ENCODE measurements at places on chromosomes 5 and 9. TPM values are rescaled to one million over a fixed set of nuclear protein-coding genes. Genes with fewer than 3 reads are reported as not detected.

DNA sequence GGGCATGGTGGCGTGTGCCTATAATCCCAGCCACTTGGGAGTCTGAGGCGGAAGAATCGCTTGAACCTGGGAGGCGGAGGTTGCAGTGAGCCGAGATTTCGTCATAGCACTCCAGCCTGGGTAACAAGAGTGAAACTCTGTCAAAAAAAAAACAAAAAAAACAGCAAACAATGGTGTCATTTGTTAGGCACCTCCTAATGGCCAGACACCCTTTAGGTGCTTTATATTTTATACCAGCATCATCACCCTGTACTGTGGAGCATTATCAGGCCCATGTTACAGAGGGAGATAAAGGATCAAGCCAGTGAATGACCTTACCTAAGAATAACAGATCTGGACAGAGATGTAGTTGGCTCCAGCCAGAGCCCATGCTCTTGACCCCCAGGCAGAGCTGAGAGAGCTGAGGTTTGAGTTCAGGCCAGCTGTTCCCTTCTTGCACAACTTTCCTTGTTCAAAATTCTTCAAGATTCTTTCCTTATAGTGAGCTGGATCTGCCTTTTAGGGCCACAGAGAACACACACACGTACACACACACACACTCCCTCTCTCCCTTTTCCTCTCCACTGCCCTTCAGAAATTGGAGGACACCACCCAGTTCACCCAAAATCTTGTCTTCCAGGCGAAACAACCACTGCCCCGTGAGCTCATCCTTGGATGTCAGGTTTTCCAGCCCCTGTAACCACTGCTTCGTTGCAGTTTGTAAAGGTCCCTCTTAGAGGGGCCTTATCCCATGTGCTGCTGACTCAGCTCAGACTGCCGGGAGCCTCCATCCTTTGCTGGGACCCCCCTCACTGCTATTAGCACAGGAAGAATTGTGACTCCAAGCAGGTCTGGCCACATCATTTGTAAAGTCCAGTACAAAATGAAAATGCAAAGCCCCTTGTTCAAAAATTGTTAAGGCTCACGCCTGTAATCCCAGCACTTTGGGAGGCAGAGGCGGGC, 10.4 kb upstream of the PTGES start:
- DNase-seq, result no peak
- peak overlapping the region; percentile 83 for H3K27ac ChIP-seq
- peaks cover 19% of the 10 kb centered on the region for H3K4me1 ChIP-seq
- no peaks in the 10 kb centered on the region for H3K36me3 ChIP-seq

- no peak for DNase-seq
- H3K4me3 ChIP-seq, result no peak overlapping the region
- no peaks in the 10 kb centered on the region for H3K4me1 ChIP-seq
- no peaks in the 10 kb centered on the region for H3K27me3 ChIP-seq
- no peaks in the 10 kb centered on the region for H3K36me3 ChIP-seq
Measured at GRCh38 chr9:104775574-104775936, 11.6 kb downstream of the NIPSNAP3B start.

DNA sequence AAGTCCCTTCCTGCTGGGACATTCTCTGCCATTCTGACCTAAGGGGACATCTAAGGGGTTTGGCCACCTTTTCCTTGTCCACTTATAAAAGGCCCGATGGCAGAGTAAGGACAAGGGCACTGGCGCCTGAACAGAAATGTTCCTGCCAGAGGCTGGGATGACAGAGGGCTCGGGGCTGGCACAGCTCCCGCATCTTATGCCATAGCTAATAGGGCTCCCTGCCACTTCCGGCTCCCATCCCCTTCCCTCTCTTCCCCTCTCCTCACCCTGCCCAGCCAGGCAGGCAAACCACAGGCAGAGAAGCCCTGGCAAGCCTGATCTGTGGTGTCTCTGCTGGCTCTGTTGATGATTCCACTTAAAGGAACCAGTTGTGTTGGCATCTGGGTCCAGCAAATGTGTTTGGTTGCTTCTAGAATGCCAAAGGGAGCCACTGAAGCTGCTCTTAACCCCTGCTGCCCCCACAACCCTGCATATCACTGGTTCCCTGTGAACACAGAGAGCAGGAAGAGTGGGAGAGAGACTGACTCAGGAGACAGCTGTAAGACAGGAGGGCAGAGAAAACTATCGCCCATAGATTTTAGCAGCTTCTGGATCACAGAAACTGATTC, 18.4 kb upstream of the ADRA1B start:
- no peak overlapping the region for H3K4me3 ChIP-seq
- no peak overlapping the region for H3K27ac ChIP-seq
- H3K4me1 ChIP-seq, result peaks cover 4% of the 10 kb centered on the region

GRCh38 chr5:171920765-171921391, 85.6 kb downstream of the FBXW11 start:
- H3K36me3 ChIP-seq, result no peaks in the 10 kb centered on the region
- no peak for DNase-seq
- no peak overlapping the region for H3K27ac ChIP-seq

GRCh38 chr9:36441966-36442365, 41.9 kb upstream of the RNF38 start:
- no peaks in the 10 kb centered on the region for H3K4me1 ChIP-seq
- no peak overlapping the region for H3K4me3 ChIP-seq
- no peaks in the 10 kb centered on the region for H3K36me3 ChIP-seq
- no peaks in the 10 kb centered on the region for H3K27me3 ChIP-seq

- no peak for DNase-seq
- peaks cover 7% of the 10 kb centered on the region for H3K4me1 ChIP-seq
- peak overlapping the region; percentile 73 for H3K27ac ChIP-seq
- peak overlapping the region; percentile 92 for H3K4me3 ChIP-seq
- H3K36me3 ChIP-seq, result no peaks in the 10 kb centered on the region
Measured at GRCh38 chr9:125262294-125262991, 817 bp downstream of the GAPVD1 start.

- no peaks in the 10 kb centered on the region for H3K36me3 ChIP-seq
- DNase-seq, result peak; percentile 66
- no peaks in the 10 kb centered on the region for H3K27me3 ChIP-seq
- H3K27ac ChIP-seq, result no peak overlapping the region
- H3K4me3 ChIP-seq, result no peak overlapping the region
Measured at GRCh38 chr5:172123269-172123692, 64.7 kb downstream of the STK10 start.

DNA sequence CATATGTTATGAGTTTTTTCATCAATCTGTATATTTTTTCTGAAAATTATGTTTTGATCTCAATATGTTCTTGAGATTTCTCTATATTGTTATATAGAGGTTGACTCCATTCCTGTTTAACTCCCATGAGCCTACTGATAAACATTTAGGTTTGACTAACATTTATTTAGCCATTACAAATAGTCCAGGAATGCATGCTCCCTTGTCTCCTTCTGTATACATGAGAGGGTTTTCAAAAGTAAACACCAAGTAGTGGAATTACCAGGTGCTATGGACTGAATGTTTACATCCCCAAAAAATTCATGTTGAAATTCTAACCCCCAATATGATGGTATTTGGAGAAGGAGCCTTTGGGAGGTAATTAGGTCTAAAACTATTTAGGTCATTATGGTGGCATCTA, 3.5 kb upstream of the OR5C1 start:
- H3K27me3 ChIP-seq, result no peaks in the 10 kb centered on the region
- no peaks in the 10 kb centered on the region for H3K36me3 ChIP-seq
- DNase-seq, result no peak
- no peak overlapping the region for H3K27ac ChIP-seq
- H3K4me3 ChIP-seq, result no peak overlapping the region

GRCh38 chr5:74231697-74232096, 408.8 kb downstream of the ENC1 start:
- H3K4me1 ChIP-seq, result no peaks in the 10 kb centered on the region
- H3K36me3 ChIP-seq, result no peaks in the 10 kb centered on the region
- DNase-seq, result no peak
- H3K27me3 ChIP-seq, result no peaks in the 10 kb centered on the region

DNA sequence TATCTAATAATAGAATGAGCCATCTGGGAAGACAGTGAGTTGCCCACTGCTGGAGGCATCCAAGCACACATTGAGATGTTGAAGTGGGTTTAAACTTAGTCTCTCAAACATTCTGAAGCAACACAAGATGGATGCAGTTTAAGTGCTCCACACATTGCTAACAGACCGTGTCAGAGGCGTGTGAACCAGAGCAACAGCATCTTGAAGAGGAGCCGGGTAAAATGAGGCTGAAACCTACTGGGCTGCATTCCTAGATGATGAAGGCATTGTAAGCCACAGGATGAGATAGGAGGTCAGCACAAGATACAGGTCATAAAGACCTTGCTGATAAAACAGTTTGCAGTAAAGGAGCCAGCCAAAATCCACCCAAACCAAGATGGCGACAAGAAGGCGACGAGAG, 73.5 kb upstream of the TMEM215 start:
- no peaks in the 10 kb centered on the region for H3K4me1 ChIP-seq
- no peak for DNase-seq
- H3K27me3 ChIP-seq, result no peaks in the 10 kb centered on the region

DNA sequence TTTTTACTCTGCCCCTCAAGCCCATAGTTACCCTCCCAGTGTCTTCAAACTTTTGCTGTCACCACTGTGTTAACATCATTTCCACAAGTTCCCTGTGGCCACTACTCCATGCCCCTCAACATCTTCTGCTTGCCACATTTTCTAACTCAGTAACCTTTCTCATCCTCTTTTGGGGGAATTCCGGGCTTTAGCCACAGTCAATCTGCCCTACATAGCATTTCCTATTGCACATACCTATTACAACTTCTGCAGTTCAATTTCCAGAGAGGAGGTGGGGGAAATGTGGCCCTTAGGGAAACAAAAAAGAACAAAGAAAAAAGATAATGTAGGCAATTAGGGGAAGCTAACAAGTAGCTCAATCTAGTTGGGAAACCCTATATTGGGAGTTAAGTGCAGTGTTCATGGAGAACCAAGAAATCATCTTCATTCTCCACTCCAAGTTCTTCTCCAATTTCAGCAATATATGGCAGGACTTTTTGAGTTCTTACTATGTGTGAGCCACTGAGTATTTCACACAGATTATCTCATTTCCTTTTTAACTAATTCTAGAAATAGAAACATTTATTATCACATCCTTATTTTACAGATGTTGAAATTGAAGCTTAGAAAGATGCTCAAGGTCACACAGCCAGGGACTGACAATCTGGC, 40.2 kb upstream of the LPAR1 start:
- no peak for DNase-seq
- H3K36me3 ChIP-seq, result no peaks in the 10 kb centered on the region
- no peak overlapping the region for H3K4me3 ChIP-seq
- no peaks in the 10 kb centered on the region for H3K4me1 ChIP-seq

GRCh38 chr5:115507681-115508080, 36.9 kb downstream of the FEM1C start:
- H3K4me3 ChIP-seq, result no peak overlapping the region
- H3K27me3 ChIP-seq, result no peaks in the 10 kb centered on the region
- no peaks in the 10 kb centered on the region for H3K36me3 ChIP-seq
- no peak overlapping the region for H3K27ac ChIP-seq
- H3K4me1 ChIP-seq, result no peaks in the 10 kb centered on the region

- H3K27ac ChIP-seq, result no peak overlapping the region
- H3K27me3 ChIP-seq, result no peaks in the 10 kb centered on the region
- no peaks in the 10 kb centered on the region for H3K4me1 ChIP-seq
- H3K4me3 ChIP-seq, result no peak overlapping the region
- no peak for DNase-seq
- no peaks in the 10 kb centered on the region for H3K36me3 ChIP-seq
Measured at GRCh38 chr5:178319541-178320041, 87.0 kb upstream of the PHYKPL start.

DNA sequence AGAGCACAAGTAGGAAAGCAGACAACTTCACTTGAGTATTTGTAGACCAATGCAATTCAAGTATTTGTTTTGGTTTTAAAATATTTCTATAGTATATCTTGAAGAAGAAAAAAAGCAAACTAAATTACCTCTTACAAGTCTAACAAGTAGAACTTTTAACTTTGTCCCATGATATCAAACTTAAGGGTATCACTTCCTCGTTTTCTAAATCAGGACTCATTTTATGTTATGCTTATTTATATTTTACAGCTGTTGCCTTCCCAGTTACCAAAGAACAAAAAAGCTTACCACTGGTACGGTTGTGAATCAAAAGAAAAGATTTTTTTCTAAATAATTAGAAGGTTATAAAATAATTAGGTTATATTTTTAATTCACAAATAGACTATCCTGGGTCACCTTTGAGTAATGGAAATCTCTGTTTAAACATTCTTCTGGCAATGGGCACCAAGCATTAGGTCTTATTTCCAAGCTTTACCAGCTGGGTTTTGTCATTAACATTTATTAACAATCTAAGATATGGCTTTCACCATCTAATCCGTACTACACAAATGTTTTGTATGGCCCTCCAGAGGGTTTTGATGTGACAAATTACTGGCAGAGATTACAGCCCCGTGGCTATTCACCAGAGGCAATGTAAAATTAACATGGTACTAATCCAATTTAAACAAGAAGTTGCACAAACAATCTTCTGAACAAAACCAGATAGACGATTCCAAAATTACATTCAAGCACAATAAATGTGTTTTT, 63.6 kb downstream of the CEP120 start:
- H3K4me3 ChIP-seq, result no peak overlapping the region
- H3K27ac ChIP-seq, result peak overlapping the region; percentile 24
- H3K4me1 ChIP-seq, result peaks cover 17% of the 10 kb centered on the region
- no peak for DNase-seq

DNA sequence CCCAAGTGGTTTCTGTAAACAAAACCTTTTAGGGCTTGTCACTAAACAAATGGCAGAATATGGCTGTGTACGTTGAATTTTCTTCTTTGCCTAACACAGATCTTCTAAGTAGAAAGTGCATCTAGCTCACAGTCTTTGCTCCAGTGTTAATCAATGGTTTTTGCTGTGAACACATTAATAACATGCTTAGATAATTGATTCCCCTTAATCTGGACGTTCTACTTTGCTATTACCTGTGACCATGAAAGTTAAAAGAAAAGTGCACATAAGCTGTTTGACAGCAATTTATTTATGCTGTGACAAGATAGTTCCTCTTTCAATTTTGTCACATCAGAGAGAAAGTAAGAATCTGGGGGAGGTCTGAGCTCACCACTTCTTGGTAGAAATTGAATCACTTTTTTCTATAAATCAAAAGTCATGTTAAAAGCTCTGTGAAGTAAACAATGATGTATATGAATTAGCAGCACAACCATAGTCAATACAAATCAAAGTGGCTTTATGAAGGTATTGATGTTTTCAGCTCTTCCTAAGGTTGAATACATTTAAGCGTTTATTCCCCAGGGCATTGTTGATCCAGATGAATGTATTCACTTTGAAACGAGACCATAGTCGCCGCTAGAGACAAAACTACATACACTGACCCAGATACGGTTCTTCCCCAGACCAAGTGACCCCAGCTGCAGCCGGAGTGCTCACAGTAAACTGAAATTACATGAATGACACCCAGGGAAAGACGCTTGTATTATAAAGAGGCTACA, 174.6 kb upstream of the ZNF608 start:
- no peak overlapping the region for H3K27ac ChIP-seq
- H3K4me3 ChIP-seq, result no peak overlapping the region
- H3K36me3 ChIP-seq, result no peaks in the 10 kb centered on the region

The BARHL1 gene
- not detected for total RNA-seq

The MARCOL gene
- not detected for total RNA-seq

The SLC6A18 gene
- total RNA-seq, result not detected

The PCDHGB2 gene
- total RNA-seq, result 0.20 TPM

The CDO1 gene
- 29.8 TPM for total RNA-seq

The PNPLA7 gene
- 0.56 TPM for total RNA-seq

The ARHGEF37 gene
- total RNA-seq, result 2.0 TPM

The AIF1L gene
- 5.3 TPM for total RNA-seq

The CCDC192 gene
- not detected for total RNA-seq

The SLC6A7 gene
- total RNA-seq, result 0.88 TPM
